ENCODE measurements at places on chromosomes 13 and 19. TPM values are rescaled to one million over a fixed set of nuclear protein-coding genes. Genes with fewer than 3 reads are reported as not detected.

FAM216B gene
- 0.16 TPM for total RNA-seq

ZNF99 gene
- not detected for total RNA-seq

CRX gene
- not detected for total RNA-seq

ZNF723 gene
- not detected for total RNA-seq

SAFB gene
- total RNA-seq = 24.3 TPM

HPN gene
- total RNA-seq = not detected

EBPL gene
- 78.4 TPM for total RNA-seq

C19orf81 gene
- not detected for total RNA-seq

PRR19 gene
- total RNA-seq = 0.88 TPM

ALG11 gene
- total RNA-seq = 9.4 TPM

WDR88 gene
- total RNA-seq = not detected

ZNF729 gene
- total RNA-seq = not detected
